HCT116 (cell line): ENCODE measurements at places on chromosomes 12 and 14. TPM values are rescaled to one million over a fixed set of nuclear protein-coding genes. Genes with fewer than 3 reads are reported as not detected.

Gene TEX22
- total RNA-seq, result 3.8 TPM

Gene RNF31
- total RNA-seq, result 78.0 TPM

Gene PPP1R1A
- total RNA-seq, result 0.61 TPM

Gene DPY19L2
- total RNA-seq, result not detected

Gene CFAP251
- 2.6 TPM for total RNA-seq

Gene GLIPR1L1
- total RNA-seq, result not detected

Gene CPM
- total RNA-seq, result 5.3 TPM

Gene EIF2S3B
- total RNA-seq, result 1.0 TPM

Gene CLEC1B
- total RNA-seq, result not detected

Gene CIDEB
- total RNA-seq, result 0.22 TPM

Gene GALC
- 0.59 TPM for total RNA-seq

Gene CLEC4D
- total RNA-seq, result not detected

Gene KRT85
- total RNA-seq, result not detected

Gene DCAF5
- total RNA-seq, result 27.1 TPM

- DNase-seq, result no peak
Measured at GRCh38 chr12:15181017-15181683, 40.1 kb downstream of the RERG start.

GRCh38 chr14:96442355-96442754 is 50.4 kb downstream of the AK7 start:
- DNase-seq, result no peak

DNA sequence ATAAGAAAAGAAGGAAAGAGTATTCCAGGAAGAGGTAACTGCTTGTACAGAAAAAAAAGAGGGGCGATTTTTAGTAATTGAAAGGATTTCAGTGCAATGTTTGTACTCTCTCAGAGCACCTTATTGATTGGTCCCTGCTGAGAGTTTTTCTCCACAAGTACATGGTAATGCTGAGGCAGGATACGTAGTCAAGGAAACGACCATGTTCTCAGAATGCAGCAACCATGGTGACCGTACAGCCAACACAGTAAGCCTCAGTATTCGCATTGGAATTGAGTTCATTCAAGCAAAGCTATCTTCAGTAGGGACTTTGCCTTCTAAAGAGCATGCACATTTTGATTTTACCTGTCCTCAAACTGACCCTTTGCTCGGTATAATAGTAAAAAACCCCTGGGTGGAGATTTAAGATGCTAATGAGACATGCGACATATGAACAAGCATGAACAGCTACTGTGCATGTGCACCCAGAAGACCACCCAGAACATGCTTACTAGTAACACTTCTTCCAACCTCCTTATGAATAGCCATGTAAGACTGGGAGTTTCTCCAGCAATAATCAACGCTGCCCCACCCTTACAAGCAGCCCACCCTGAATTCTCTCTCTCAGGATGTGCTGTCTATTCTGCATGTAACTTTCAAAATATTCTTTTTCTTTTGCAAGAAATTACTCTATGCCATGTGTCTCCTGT is 6.2 kb upstream of the SLC41A2 start:
- DNase-seq, result no peak

- DNase-seq, result no peak
Measured at GRCh38 chr12:104846056-104846767, 111.9 kb downstream of the SLC41A2 start.

- DNase-seq, result no peak
Measured at GRCh38 chr12:21509768-21510167, 8.2 kb downstream of the GOLT1B start.

GRCh38 chr12:45217846-45218245 is 2.0 kb downstream of the ANO6 start:
- no peak for DNase-seq

GRCh38 chr14:31966896-31967668 is 110.0 kb upstream of the ARHGAP5 start:
- DNase-seq, result no peak

GRCh38 chr14:22837114-22837749 is 847 bp downstream of the MMP14 start:
- DNase-seq, result no peak

GRCh38 chr14:58770491-58770982 is 132.8 kb downstream of the DACT1 start:
- DNase-seq, result no peak

DNA sequence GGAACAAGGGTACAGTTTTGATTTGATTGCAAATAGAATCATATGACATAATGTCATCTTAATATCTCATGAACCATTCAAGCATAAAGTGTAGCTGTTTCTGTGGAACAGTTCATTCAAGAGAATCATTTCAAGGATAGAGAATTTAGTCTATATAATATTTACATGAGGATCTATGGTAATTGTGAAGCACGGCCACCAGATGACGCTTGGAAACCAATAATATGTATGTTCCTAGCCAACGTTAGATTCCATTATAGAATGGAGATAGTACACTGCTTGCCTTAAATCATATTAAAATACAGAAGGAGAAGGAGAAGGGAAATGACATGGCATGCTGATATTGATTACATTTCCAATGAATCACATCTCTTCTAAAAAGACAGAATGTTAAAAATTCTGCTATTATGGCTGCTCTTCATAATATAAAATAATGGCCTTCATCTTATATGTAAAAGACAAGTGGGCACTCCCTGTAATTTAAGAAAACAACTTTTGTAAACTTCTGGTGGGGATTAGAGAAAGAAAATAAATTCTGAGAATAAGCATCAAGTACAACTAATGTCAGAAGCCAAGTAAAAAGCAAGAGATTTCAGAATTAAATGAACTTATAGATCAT is 351.0 kb downstream of the NAV3 start:
- no peak for DNase-seq

DNA sequence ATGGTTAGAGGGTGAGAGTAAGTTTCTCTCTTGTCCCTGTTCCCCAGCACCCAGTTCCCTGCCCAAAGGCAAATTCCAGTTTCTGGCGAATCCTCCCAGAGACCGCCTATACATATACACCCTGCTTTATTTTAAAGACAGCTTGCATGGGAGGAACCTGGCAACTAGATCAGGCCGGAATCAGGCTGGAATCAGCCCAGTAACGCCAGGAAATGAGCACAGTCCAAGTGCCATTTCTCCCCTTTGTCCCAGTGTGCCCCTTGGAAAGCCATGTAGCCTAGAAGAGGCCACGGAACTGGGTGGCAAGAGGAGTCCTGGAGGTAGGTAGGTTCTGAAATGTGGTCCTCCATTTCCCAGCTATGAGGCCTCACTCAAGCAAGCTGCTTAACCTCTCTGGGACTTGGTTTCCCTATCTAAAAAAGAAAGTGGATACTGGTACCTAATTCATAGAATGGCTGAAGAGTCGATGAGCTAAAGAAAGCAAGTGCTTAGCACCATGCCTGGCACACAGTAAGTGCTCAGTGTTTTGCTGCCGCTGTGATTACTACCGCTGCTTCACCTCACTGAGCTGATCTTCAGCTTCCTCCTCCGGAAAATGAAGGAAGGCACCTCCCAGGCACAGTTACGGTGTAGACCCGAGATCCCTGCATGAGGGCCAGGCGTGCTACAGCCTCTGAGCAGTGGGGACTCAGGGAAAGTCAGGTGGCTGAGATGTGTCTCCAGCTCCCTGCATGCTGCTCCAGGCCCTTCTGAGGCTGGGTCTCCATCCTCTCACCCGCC is 36.4 kb downstream of the PITPNM2 start:
- DNase-seq, result no peak

GRCh38 chr14:39376667-39377403 is 55.4 kb downstream of the FBXO33 start:
- DNase-seq, result peak; percentile 8

GRCh38 chr12:86796550-86796949 is 540.4 kb upstream of the MGAT4C start:
- no peak for DNase-seq

- DNase-seq, result no peak
Measured at GRCh38 chr12:91744597-91744996, 401.0 kb downstream of the BTG1 start.

GRCh38 chr12:106980944-106981343 is 6.0 kb downstream of the MTERF2 start:
- no peak for DNase-seq

DNA sequence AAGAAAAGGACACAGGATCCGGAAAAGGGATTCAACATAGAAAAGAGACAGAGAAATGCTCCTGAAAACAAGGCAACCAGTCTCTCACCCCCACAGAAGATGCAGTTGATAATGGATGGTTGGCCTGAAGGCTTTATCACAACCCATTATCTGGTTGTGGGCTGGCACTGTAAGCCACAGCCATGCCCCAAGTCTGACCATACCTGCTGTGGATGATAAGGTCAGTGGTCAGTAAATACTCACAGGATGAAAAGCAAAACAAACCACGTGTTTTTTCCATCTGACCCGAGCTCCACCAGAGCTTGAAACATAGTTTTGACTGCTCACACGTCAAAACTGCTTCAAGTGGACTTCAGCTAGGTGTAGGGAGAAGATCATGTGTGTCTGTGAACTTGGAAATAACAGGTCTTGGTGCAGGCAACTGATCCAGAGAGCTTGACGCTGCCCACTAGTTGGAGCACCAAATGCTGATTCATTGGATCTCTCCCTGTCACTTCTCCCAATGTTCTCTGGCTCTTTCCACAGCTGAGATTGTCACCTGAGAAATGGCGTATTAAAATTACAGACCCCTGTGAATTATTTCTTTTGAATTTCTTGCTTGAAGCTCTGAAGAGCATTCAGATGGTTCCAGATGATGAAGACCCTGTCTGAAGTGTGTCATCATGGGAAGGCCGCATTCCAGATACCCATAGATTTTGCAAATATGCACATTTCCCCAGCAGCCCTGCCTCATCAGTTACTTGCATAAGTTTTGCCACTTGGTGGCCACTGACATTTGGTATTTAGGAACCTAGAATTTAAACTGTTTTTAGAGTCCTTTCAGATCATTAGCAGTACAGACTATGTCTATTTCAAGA is 8.5 kb downstream of the TMEM233 start:
- no peak for DNase-seq

GRCh38 chr14:40452674-40453073 is 1020.4 kb upstream of the FBXO33 start:
- DNase-seq, result no peak

GRCh38 chr12:108665608-108666202 is 32.0 kb upstream of the SELPLG start:
- DNase-seq, result no peak

GRCh38 chr14:61103541-61104339 is 122.7 kb downstream of the SLC38A6 start:
- DNase-seq, result peak; percentile 76

GRCh38 chr12:86198696-86199444 is 57.3 kb downstream of the MGAT4C start:
- DNase-seq, result no peak

GRCh38 chr14:56310643-56311042 is 192.4 kb downstream of the PELI2 start:
- DNase-seq, result no peak

DNA sequence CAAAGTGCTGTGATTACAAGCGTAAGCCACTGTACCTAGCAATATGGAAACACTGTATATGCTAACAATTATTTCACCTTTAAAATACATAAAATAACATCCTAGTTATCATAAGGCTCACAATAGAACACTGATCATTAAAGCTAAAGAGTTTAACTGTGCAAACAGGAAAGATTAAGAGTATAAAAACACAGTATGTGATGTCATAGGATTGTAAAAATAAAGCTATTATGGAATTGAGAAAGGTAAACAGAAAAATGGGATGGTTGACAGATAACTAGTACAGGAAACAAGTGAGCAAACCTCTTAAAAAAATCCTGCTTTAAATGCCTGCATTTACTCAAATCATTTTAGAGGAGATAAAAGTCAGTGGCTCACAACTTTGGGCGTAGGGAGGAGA is 10.8 kb upstream of the IPO8 start:
- no peak for DNase-seq

DNA sequence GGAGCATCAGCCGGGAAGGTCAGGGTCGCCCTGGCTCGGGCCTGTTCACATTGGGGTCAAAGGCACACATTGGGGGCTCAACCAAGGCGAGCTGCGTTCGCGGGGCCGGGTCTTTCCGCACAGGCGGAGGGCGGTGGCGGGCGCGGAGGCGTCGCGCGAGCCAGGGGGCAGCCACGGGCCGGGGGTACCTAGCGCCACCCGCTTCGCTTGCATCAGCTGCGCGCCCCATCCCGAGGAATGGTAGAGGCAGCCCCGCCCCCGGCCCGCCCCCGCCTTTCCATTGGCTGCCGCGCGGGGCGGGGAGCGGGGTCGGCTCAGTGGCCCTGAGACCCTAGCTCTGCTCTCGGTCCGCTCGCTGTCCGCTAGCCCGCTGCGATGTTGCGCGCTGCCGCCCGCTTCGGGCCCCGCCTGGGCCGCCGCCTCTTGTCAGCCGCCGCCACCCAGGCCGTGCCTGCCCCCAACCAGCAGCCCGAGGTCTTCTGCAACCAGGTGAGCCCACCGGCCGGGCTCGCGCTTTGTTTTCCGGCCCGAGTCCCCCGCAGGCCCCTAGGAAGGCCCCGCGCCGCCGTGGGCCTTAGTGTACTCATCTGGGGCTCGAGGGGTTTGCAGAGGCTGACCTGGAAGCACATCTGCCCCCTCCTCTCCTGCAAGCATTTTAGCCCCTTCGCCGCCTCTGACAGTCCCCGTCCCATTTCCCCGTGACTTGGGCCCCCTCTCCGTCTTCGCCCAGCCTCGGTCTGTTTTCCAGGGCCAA is at the start of gene ALDH2:
Gene ALDH2, plus strand, starts transcription at position 326 of the 754 bp plus-strand sequence. Its CDS starts 50 bp downstream, at position 376.
- DNase-seq, result peak; percentile 6

DNA sequence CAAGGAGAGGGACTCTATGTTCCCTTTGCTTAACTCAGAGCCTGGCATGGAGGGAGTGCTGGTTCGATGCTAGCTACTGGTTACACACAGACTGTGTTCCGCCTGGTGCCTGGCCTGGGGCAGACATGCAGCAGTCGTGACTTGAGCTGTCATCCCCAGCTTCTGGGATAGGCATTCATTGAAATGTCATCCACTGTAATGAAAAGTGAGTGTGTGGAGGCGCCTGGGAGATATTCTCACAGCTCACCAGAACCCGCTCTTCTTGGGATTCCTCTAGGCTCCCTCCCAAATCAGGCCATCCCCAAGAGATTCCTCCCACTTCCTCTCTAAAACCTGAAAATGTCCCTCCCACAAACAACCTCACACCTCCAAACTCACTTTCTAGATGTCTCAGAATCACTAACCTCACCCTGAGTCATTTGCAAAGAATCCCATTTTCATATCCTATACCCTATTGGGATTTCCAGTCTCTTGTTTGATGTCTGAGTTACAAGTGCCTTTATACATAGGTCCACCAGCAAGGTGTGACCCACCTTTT is 82.8 kb downstream of the CRACR2A start:
- DNase-seq, result no peak

GRCh38 chr12:70763666-70764065 is 126.4 kb upstream of the PTPRB start:
- no peak for DNase-seq

GRCh38 chr12:132774646-132775275 is 13.1 kb upstream of the ANKLE2 start:
- no peak for DNase-seq

DNA sequence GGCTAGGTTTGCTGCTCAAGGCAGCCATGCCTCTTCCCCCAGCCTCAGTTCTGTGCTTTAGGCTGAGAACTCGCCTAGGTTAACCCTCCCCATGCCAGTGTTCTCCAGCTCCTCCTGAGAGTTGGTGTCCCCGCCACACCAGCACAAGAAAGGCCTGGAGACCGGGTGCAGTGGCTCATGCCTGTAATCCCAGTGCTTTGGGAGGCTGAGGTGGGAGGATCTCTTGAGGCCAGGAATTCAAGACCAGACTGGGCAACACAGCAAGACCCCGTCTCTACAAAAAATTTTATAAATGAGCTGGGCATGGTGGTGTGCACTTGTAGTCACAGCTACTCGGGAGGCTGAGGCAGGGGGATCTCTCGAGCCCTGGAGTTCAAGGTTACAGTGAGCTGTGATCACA is 10.2 kb downstream of the RIN3 start:
- DNase-seq, result no peak

- DNase-seq, result no peak
Measured at GRCh38 chr12:38728894-38729293, 176.5 kb downstream of the CPNE8 start.
